ENCODE measurements at places on chromosomes 1 and 21.

DNA sequence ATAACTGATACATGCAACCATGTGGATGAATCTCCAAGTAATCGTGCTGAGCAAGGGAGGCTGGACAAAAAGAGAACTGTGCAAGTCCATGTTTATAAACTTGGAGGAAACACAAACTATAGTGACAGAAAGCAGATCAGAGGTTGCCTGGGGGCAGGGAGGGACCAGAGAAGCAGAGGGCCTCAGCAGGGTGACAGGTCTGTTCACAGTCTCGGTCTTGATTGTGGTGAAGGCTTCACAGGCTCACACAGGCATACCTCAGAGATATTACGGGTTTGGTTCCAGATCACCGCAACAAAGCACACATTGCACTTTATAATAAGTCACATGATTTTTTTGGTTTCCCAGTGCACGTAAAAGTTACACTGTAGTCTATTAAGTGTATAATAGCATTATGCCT is 28.5 kb downstream of the ACOT7 start:
- DNase-seq = no peak

- DNase-seq = peak; percentile 69
These were observed at the start of gene IKBKE for GRCh38 chr1:206469933-206470691. Gene IKBKE (plus strand): TSS chr1:206470476. CDS start chr1:206473228, 2,752 bp downstream.

DNA sequence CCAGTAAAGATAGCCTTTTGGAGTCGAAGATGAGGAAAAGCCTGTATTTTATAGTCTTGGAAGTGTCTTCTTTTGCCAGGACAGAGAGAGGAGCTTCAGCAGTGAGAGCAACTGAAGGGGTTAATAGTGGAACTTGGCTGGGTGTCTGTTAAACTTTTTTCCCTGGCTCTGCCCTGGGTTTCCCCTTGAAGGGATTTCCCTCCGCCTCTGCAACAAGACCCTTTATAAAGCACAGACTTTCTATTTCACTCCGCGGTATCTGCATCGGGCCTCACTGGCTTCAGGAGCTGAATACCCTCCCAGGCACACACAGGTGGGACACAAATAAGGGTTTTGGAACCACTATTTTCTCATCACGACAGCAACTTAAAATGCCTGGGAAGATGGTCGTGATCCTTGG is at the start of gene VCAM1:
VCAM1 (plus strand) TSS at position 253 of the 400 bp plus-strand sequence; CDS start at position 372, 119 bp downstream.
- no peak for DNase-seq

GRCh38 chr1:62439652-62440371 is 3.0 kb downstream of the USP1 start:
- peak; percentile 60 for DNase-seq

- DNase-seq = peak; percentile 45
These were observed 106.5 kb downstream of the HLCS start for GRCh38 chr21:36859744-36860501.

- DNase-seq = no peak
These were observed 12.9 kb downstream of the KCNJ6 start for GRCh38 chr21:37903396-37903795.

Measured in fibroblast of mammary gland (primary cell).